ENCODE measurements at places on chromosomes 2 and 18.

- DNase-seq = no peak
Observed at GRCh38 chr2:54545702-54546450, 89.7 kb downstream of the SPTBN1 start.

GRCh38 chr2:201798252-201798913, 8.0 kb upstream of the CDK15 start:
- DNase-seq = no peak

DNA sequence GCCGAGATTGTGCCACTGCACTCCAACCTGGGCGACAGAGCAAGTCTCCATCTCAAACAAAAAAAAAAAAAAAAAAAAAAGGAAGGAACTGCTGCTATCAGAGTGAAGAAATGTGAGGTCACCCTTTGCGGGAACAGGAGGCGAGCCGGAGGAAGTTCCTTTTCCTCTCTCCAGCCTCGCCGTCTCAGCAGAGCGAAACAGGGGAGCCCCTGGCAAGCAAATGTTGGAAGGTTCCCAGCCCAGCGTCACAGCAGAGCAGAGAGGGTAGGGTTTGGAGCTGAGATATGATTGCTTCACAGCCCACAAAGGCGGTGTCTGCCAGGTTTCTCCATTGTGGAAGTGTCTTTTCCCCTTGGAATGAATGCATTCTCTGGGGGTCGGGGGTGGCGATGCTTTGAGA, 28.5 kb downstream of the SLC20A1 start:
- peak; percentile 47 for DNase-seq

DNA sequence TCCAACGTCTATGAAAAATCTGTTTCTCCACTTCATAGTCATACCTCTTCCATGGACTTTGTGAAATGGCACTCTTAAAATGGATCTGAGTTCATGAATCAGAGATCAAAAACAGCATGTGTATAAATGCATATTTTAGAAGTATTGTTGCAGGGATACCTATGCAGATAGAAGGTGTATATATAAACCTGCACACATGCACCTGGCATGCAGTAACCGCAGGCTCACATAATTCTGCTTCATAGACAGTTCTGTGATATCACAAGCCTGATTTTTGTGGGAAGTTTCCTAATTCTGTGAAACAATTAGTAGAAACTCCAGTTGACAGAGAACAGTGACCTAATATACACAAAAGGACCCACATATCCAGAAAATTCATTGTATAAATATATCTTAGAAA, 421.7 kb downstream of the TGIF1 start:
- DNase-seq = no peak

- no peak for DNase-seq
Observed at GRCh38 chr2:205689820-205690219, 7.5 kb downstream of the NRP2 start.

DNA sequence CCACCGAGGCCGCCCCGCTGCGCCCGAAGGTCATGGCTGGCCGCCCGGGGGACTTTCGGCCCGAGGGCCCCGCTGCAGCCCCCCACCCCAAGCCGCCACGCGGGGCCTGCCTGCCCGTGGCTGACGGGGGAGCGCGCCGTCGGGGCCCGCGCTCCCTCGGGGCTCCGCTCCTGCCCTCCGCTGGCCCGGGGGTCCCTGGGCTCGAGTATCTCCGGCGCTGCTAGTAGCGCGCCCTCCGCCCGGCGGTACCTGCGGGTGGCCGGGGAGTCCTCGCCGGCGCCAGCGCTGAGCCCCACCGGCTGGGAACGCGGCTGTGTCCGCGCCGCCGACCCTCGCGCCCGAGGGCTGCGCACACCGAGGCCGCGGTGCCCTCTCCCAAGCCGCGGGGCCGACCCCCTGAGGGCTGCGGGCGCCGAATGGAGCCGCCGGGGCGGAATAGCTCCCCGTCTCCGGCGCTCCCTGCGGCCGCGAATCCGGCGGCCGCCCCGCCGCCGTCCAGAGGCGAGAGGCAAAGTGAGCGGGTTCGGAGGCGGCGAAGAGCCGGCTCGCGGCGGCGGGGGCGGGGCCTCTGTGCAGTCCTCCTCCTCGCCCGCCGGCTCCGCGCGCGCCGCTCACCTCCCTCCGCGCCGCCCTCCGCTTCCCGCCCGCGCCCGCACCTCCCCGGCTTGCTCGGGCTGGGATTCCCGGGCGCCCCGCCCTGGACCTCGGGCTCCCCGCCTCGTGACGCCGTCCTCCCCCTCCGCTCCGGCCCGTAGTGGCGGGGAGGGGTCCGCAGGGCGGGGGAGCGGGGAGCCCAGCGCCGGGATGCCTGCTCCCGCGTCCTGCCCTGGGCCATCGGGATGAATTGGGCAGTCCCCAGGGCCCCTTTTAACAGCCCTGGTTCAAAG, at the start of gene KCNG3:
Gene KCNG3, minus strand, starts transcription at position 515 of the 887 bp plus-strand sequence. Its CDS starts 481 bp downstream, at position 34.
- DNase-seq = peak; percentile 83

GRCh38 chr2:9660154-9660553, 29.4 kb upstream of the YWHAQ start:
- DNase-seq = no peak

GRCh38 chr2:213085538-213085937, 65.9 kb downstream of the IKZF2 start:
- DNase-seq = no peak

DNA sequence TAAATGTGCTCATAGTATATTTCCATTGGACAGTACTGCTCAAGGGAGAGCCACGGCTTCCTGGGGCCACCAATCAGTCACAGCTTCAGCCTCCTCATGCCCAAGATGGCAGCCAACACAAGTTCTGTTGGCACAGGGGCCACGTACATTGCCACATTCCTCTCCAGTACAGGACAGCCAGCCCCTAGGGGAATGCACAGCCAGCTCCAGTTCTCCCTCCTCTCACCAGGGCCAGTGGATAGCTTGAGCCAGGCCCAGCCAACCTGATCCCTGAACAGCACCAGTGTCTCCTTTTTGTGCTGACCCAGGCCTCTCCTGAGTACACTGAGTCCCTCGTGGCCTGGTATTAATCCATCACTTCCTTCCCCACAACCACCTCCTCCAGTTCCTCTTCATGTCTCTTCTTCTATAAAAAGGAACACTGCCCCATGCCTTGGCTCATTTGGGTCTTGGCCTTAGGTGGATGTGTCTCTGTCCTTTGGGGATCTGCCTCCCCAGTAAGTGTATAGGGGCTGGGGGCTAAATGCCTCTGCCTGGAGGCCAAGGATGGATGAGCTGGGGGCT, 168.7 kb downstream of the TNS1 start:
- DNase-seq = no peak

DNA sequence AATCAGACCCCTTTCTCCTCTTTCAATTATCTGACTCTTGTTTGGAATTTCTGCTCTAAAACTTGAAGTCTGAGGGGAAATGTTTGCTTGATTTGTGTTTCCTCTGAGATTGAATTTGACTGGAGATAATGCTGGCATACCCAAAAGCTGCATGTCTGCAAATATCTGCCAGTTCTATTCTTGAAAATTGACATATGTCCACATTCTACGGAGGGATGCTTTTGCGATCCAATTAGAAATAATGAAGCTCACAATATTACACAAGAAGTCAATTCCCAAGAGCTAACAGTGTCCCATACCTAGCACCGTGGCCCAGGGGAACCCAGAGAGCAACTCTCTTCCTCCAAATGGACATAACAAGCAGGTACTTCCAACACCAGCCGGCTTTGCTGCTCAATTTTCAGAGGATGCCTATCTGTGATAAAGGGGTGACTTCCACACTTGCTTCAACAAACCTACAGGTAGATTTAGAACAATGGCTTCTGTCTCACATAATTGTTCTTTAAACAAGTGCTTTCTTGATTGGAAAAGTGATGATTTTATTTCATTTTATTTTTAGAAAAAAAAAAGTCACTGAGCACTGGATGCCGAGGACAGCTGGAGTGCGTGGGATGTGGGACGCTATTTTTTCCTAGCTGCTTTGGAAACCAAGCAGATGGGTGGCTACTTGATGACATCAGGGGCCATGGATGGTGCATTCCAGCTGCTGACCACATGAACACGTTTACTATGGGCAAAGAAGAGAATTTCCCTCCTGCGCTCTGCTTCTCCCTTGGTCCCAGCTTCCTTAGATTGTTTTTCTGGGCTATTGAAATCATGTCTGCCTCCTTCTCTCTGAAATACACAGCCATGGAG, 488.9 kb downstream of the RNF144A start:
- DNase-seq = no peak

DNA sequence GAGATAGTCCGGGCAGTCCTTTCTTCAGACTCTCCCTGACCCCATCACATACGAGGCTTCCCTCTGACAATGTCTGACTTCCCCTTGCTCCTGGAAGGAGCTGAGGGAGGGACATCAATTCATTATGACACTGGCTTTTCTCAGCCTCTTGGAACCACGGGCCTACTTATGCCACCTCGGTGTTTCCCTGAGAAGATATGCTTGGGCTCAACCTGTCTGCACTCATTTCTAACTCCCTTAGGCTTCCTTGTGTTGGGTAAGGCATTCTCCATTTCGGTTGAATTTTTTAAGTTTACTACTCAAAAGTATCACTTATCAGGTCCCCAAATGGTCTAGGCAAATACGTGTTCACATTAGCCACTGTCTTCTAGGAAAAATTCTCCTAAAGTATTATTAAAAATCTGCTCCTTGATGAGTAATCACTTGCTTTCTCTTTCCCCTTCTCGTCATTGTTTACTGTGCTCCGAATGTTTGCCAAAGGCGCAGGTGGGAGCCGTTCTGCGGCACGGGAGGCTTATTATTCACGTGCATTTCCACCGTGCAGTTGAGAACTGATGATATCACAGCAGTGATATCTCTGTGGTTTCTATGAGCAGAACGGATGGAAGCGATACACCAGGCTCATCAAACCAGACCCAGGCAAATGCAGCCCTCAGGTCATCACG, 33.1 kb downstream of the ARL4C start:
- DNase-seq = no peak

DNA sequence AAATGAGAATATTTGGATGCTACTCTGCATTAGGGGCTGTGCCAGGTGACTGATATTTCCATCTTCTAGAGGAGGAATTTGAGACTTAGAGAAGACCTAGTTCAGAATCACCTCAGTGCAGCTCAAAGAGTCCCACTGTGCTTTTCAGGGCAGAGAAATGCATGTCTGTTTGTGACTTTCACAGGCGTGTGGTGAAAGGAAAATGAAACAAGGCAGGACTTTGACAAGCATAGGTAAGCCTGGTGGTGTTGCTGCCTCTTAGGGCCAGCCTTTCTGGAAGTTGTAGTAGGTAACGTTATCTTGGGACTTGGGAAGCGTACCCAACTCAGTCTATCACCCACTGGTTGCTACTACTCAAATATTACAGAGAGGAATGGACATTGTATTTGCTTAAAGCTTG, 2.6 kb downstream of the GPR39 start:
- no peak for DNase-seq

DNA sequence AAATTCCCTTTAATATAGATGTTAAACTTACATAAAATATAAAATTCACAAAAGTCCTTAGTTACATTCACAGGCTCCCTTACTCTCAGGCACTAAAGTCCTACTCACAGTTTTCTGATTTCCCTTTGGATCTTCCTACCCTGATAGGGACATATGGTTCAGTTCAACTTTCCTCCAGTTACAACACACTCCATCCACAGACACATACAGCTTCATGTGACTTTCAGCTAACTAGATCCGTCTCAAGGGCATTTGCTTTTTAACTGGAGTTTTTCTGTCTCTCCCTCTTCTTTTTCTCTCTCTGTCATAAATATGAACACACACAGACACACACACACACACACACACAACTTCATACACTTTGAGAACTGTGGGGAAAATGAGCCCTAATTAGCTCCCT, 419.2 kb downstream of the LRP1B start:
- no peak for DNase-seq

DNA sequence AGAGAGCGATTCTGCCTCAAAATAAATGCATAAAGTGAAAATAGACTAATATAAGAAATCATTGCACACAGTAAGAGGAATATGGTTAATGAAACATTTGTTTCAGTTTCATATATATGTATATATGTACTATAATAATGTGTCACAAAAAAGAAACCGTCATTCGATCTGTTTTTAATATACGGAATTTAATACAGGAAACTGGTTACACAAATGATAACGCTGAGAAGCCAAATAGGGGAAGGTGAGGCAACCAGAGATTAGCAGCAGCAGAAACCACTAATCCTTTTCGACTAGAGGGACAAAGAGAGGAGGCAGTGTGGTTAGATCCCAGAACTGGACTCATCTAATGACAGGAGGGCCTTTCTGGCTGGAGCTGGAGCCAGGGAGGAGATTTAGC, 64.2 kb upstream of the GREB1L start:
- no peak for DNase-seq

- DNase-seq = no peak
Observed at GRCh38 chr18:77054288-77054605, 78.3 kb downstream of the MBP start.

DNA sequence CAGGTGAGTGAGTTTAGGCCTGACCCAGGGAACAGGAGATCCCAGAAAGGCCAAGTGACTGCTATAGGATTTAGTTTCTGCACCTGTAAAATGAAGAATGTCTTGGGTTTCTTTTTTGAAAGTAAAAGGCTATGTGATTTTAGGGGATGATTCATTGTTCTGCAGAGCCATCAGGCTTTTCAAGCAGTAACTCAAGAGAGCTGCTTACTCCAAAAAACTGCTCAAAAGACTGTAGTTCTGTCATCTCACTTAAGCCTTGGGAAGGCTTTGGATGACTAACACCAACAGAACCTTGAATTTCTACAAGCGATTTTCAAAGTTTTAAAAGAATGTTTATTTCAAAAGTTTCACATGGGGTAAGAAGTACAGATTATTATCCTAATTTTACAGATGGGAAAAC, 165.1 kb downstream of the HAUS1 start:
- DNase-seq = no peak

GRCh38 chr2:38128653-38129052, 52.7 kb upstream of the CYP1B1 start:
- DNase-seq = no peak

DNA sequence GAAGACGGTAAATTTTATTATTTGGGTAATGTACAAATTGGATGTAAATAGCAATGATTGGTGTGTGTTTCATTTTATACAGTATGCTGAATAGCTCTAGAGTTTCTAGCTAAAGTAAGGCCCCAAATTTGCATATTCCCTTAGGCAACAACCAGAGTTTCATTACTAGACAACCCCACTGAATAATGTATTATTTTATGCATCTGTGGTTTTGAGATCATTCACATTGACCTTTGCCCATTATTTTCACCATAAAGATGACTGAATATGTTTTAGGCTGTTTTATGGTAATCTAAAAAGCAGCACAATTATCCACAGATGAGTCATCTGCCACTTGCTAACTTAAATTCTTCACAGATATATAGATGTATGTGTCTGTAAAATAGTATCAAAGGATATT, 44.5 kb upstream of the C2orf74 start:
- DNase-seq = no peak
